NCI-H460 (cell line): ENCODE measurements at places on chromosomes 1 and 21. TPM values are rescaled to one million over a fixed set of nuclear protein-coding genes. Genes with fewer than 3 reads are reported as not detected.
A peak's percentile ranks its signal among the peaks of the same experiment; 100 is the strongest.

- peak; percentile 82 for DNase-seq
Observed at GRCh38 chr1:6127587-6128163, 52.4 kb downstream of the CHD5 start.

GRCh38 chr1:31798433-31799195, 17.2 kb downstream of the SPOCD1 start:
- DNase-seq = no peak

DNA sequence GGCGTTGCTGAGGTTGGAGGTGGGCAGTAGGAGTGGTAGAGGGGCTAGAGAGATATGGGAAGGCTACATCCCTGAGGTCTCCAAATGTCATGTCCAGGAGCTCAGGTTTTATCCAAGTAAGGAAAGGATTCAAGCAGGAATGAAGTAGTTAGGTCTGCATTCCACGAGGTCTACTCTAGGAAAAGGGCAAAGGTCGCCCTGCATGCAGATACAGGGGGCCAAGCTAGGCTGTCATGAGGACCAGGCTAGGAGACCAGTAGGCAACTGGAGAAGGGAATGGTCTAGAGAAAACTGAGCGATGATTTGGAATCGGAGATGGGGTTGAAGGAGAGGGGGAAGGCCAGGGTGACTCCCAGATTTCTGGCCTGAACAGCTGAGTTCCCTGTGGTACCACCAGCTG, 48.7 kb downstream of the IRF2BP2 start:
- no peak for DNase-seq

DNA sequence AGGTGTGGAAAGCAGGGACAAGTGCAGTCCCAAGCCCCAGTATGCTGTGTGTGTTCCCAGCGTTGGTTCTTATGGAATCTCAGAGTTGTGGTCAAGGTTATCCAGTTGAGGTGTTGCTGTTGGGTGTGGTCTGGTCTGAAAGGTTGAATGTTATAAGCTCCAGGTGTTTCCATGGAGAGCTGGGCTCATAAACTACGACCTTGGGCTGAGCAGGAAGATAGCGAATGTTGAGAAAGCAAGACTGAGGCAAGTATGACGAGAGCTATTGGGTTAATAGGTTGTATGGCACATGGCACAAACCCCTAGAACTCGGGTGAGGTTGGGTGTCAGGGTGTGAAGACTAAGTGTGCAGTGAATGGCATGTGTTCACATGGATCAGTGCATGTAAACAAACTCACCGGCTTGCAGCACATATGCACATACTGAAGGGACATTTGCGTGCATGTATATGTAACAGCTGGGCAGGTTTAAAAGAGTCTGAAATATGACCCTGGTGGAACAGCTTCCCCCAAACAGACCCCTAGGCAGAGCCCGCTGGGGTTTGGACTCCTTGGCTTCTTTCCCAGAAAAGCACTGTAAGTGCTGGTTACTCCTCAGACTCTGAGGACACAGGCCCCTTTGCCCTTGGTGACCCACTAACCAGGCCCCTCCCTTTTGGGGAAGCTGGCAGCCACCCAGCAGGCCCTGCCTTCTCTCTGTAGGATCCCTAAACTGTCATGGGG, 117.5 kb downstream of the NAV1 start:
- DNase-seq = no peak

DNA sequence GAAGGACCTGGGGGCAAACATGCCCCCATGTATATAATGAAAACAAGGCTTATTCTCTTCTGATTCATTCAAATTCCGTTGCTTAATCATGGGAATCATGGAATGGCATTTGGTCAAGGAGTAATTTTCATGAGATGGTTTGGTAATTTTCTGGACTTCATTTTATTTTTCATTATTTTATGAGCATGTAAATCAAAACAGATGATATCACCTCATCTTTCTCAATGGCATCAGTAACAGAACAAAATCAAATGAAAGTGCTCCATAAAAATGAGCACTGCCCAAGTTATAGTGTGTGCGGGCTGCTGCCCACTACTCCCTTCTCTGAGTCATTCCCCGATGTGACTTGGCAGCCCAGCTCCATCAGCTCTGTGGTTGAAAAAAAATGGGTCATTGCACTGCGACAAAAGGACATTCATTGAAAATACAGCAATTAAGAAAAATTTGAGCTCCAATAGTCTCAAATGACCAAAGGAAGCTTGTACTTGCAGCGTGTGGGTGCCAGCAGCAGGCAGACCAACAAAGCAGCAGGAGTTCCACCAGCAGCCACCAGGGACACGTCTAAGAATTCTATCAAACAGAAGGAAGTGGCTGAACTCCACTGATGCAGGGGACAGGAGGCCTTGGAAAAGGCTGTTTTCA, 84.3 kb upstream of the VAV3 start:
- no peak for DNase-seq

- DNase-seq = no peak
Observed at GRCh38 chr1:172699695-172700227, 40.9 kb downstream of the FASLG start.

- DNase-seq = no peak
Observed at GRCh38 chr1:201905234-201905890, 16.7 kb downstream of the SHISA4 start.

DNA sequence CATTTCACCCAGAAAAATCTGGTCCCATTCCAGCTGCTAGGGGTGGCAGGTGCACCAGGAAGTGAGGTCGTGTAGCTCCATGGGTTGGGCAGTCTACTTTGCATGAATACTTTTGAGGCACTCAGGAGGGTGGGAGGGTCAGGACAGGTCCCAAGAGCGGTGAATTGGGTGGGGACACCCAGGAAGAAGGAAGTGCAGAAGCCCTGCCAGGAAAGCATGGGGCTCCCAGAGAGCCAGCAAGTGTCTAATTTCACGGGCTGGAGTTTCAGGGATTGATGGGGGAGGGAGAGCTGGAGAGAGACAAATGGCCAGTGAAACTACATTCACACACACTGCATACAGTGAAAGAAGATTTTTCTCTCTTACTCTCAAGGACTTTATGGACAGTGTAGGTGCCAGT, 137.8 kb downstream of the GALNT2 start:
- no peak for DNase-seq

DNA sequence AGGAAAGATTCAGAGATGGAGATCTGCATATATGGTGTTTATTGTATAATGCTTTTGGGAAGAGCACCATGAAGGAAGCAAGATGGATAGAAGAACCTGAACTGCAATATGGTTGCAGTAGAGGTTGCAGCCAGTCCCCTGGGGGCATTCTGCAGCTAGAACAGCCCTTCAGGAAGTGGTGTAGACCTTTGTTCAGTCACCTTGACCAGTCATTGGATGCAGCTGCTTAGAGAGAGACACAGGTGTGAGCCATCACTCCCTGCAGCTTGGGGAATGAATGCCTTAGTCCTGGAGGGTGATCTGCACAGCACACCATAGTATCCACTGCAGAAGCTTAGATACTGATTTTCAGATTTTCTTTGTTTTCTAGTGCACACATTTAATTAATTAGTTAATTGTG, 42.3 kb downstream of the NEK7 start:
- no peak for DNase-seq

GRCh38 chr1:47491341-47491753, 53.5 kb downstream of the FOXD2 start:
- no peak for DNase-seq

GRCh38 chr1:174623324-174624035, 175.7 kb downstream of the GPR52 start:
- no peak for DNase-seq

GRCh38 chr1:211735208-211736170, 60.1 kb upstream of the NEK2 start:
- DNase-seq = peak; percentile 93

- no peak for DNase-seq
Observed at GRCh38 chr1:247077876-247078257, 744 bp downstream of the ZNF670 start.

DNA sequence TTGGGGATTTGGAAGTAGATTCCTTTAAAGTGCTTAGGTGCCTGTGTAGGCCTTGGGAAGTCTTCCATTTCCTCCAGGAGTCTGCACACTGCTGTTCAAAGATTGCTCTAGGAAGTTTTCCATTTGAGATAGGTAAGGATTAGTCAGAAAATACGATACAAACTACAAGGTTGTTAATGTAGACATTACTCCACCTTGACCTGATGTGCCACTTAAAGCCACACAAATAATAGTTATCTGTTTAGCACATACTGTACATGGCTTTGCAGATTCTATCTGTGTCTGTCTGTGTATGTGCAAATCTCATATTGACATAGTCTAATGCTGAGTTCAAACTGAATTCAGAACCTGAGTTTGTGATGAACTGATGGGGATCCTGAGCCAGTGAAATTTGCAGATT, 118.4 kb downstream of the RHOU start:
- no peak for DNase-seq

DNA sequence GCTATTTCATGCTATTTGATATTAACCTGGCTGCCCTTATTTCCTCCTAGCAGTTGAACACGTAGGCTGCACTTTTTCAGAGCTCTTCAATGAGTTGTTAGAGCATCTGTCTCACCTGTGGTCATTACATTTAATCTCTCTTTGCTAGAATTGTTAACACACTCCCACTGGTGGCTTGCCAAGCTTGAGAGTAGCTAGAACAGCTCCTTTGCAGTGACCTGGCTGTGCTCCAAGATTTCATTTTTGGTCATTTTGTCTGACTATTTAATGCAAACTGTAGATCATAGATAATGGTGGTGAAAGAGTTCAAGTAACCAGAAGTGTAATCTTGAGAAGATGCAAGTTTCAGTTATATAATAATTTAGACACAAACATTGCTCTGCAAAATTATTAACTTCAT, 105.6 kb downstream of the LRRC7 start:
- no peak for DNase-seq

DNA sequence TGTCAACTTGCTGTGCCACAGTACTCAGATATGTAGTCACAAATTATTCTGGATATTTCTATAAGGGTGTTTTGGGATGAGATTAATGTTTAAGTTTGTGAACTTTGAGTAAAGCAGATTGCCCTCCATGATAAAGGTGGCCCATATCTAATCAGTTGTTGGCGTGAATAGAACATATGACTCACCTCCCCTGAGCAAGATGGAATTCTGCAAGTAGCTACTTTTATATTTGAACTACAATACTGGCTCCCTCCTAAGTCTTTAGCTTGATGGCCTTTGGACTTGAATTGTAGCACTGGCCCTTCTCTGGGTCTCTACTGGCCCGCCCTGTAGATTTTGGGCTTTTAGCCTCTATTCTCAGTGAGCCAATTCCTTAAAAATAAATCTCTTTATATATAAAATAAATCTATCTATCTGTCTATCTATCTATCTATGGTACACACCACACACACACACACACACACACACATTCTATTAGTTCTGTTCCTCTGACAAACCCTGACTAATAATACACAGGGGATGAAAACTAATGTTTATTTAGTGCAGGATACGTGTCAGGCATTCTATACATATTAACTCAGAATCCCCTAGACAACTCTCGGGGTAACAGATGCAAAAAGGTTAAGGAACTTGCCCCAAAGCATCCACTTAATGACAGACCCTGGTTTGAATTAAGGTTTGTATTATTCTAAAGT, 37.9 kb upstream of the PDC start:
- no peak for DNase-seq

DNA sequence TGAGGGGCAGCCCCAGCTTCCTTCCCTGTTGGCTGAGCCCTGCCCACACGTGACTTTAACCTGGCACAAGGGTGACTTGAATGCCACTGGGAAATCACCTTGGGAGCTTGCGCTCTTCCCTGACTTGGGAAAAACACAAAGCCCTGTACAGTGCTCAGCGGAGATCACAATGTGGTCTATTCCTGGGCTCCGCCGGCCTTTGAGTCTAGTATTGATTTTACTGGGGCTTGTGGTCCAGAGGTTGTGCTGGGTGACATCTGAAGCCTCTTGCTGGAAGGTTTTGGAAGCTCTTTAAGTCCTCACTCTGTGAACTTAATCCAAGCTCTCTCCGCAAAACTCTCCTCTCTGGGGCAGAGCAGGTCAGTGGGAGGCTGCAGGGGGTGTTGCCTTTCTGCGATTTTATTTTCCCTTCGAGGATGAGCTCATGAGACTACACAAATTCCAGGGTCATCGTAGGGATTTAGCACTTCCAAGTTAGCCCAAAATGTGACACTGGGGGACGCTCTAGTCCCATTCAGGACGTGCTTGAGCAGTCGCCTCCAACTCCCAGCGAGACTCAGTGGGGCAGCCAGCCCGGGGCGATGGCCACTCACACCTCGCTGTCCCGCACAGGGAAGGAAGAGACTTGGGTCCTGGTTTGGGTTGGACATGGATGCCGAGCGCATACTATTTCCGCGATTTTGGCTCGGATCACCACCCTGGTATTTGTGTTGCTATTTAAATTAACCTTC, 291.9 kb upstream of the AJAP1 start:
- no peak for DNase-seq

GRCh38 chr1:109531826-109532364, 7.8 kb upstream of the GPR61 start:
- DNase-seq = no peak

GRCh38 chr1:33086384-33086850, 5.5 kb downstream of the AZIN2 start:
- DNase-seq = peak; percentile 68

GRCh38 chr1:39105061-39105840, 79.1 kb downstream of the NDUFS5 start:
- peak; percentile 37 for DNase-seq

GRCh38 chr1:79726321-79726720, 719.8 kb upstream of the ADGRL4 start:
- no peak for DNase-seq

DNA sequence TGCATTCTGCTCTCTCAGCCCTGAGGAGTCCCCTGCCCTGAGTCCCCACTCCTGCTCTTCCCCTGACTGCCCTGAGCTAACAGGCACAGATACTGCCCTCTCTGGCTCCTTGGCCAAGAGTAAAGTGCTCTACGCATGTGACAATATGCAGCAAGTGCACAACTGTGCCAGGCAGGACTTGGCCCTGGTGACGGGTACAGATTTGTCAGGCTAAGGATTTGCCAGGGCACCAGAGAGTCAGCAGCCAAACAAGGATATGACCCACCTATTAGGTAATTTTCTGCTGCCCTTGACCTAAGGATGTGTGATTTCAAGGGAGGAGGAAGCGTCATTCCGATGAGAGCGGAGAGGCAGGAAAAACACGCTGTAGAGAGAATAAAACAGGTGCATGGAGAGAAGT, 339.0 kb downstream of the PTPRU start:
- no peak for DNase-seq

DNA sequence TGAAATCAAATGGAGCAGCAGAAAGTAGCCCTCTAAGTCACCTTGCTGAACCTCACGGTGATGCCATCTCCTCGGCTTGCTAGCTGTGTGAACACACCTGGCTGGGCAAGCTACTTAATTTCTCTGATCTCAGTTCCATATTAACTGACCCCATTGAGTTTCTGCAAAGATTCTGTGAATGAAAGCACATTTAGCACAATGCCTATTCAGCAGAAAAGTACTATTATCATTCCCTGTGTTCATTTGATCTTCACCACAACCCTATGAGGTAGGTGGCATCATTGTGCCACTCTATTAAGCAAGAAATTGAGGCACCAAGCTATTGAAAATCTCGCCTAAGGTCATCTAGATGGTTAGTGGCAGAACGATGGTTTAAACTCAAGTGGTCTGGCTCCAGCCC, 130.1 kb upstream of the HOOK1 start:
- no peak for DNase-seq

The RXFP4 gene
- total RNA-seq = not detected in 2 replicates

The PLA2G2A gene
- not detected in 2 replicates for total RNA-seq

The MANEAL gene
- total RNA-seq = 3.4 and 3.7 TPM in 2 replicates

The RNU1-1 gene
- total RNA-seq = under 0.01 TPM in 2 replicates

The ADARB1 gene
- 33.6 and 36.6 TPM in 2 replicates for total RNA-seq

The HJV gene
- not detected in 2 replicates for total RNA-seq

The UBL4B gene
- total RNA-seq = not detected in 2 replicates

The SLAMF9 gene
- not detected in 2 replicates for total RNA-seq

The AUNIP gene
- total RNA-seq = 7.8 and 8.8 TPM in 2 replicates

The ETV3L gene
- total RNA-seq = not detected in 2 replicates

The C8A gene
- total RNA-seq = not detected in 2 replicates

The GPR161 gene
- 2.1 and 2.8 TPM in 2 replicates for total RNA-seq

The MFN2 gene
- 29.8 and 32.0 TPM in 2 replicates for total RNA-seq

The HEYL gene
- 0.66 and 0.77 TPM in 2 replicates for total RNA-seq
